ENCODE measurements at places on chromosomes 1 and 21.

GRCh38 chr21:45379901-45380330 lies 25.0 kb upstream of the COL18A1 start:
- H3K27ac ChIP-seq = peak overlapping the region; percentile 56
- no peak for DNase-seq

GRCh38 chr1:45393718-45394302 lies 53.6 kb upstream of the MUTYH start:
- H3K4me3 ChIP-seq = no peak overlapping the region
- no peaks in the 10 kb centered on the region for H3K4me1 ChIP-seq
- no peak for DNase-seq
- H3K36me3 ChIP-seq = no peaks in the 10 kb centered on the region

DNA sequence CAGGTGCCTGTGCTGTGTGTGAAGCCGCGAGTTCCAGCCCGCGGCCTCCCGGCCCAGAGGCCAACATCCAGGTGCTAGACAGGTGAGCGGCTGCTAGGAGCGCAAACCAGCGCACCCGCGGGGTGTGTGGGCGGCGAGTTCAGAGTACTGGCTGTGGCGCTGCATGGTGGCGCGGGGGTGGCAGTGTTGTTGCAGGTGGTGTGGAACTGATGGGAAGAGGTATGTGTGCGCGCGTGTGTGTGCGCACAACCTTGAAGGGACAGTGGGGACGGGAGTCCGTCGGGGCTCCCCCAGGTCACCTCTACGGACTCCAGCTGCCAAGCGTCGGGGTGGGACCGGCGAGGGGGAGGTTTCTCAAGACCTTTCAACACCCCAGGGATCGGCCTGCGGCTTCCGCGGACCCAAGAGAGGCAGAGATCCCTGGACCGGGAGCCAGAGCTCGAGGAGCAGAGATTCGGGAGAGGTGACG lies 433 bp upstream of the DMBX1 start:
- no peaks in the 10 kb centered on the region for H3K36me3 ChIP-seq
- peak overlapping the region; percentile 46 for H3K4me3 ChIP-seq
- peaks cover 2% of the 10 kb centered on the region for H3K27me3 ChIP-seq
- H3K4me1 ChIP-seq = peaks cover 6% of the 10 kb centered on the region
- no peak for DNase-seq

DNA sequence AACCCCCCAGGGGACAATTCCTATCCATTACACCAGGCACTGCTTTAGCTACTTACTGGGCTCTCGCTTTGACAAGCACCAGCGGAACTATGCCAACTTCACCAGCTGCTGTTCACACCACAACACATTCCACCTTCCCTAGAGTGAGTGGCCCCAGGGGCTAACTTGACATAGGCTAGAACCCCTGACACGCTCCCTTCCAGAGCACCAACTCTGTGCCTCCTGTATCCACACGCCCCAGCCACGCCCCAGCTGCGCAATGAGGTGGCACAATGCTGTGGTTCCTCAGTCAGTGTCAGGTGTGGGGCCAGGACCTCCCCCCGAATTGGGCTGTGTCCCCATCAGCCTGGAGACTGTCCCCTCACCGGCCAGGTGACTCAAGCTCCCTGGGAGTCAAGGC lies 11.7 kb upstream of the FGR start:
- H3K4me3 ChIP-seq = no peak overlapping the region
- no peak for DNase-seq
- no peaks in the 10 kb centered on the region for H3K36me3 ChIP-seq
- no peaks in the 10 kb centered on the region for H3K4me1 ChIP-seq
- H3K27me3 ChIP-seq = no peaks in the 10 kb centered on the region

DNA sequence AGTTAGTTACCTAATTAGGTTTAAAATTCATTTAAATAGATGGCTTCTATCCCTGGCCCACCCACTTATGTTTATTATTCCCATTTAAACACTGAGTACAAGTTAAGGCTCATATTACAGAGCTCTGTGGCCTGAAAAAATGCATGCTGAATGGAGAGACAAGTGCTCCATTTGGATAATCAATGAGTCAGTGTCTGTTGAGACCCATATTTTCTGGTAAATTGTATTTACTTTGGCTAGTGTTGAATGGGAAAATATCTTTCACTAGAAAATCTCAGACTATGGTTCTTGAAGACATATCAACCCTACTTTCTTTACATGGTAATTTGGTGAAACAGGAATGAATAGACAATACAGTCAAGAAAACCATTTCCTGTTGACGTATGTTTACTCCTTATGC lies 356.0 kb downstream of the S1PR1 start:
- no peak overlapping the region for H3K27ac ChIP-seq
- no peak for DNase-seq
- no peaks in the 10 kb centered on the region for H3K27me3 ChIP-seq
- no peaks in the 10 kb centered on the region for H3K4me1 ChIP-seq
- H3K36me3 ChIP-seq = no peaks in the 10 kb centered on the region

GRCh38 chr1:29767088-29767685 lies 530.9 kb downstream of the PTPRU start:
- H3K27ac ChIP-seq = no peak overlapping the region
- H3K4me3 ChIP-seq = no peak overlapping the region
- no peaks in the 10 kb centered on the region for H3K36me3 ChIP-seq
- no peaks in the 10 kb centered on the region for H3K27me3 ChIP-seq
- no peaks in the 10 kb centered on the region for H3K4me1 ChIP-seq

- H3K27me3 ChIP-seq = no peaks in the 10 kb centered on the region
- H3K36me3 ChIP-seq = no peaks in the 10 kb centered on the region
- no peaks in the 10 kb centered on the region for H3K4me1 ChIP-seq
These were observed 30.3 kb upstream of the C1QA start for GRCh38 chr1:22606161-22606560.

GRCh38 chr1:192445241-192445640 lies 128.4 kb downstream of the RGS21 start:
- no peak overlapping the region for H3K27ac ChIP-seq
- no peaks in the 10 kb centered on the region for H3K4me1 ChIP-seq
- H3K27me3 ChIP-seq = no peaks in the 10 kb centered on the region
- no peaks in the 10 kb centered on the region for H3K36me3 ChIP-seq
- no peak overlapping the region for H3K4me3 ChIP-seq

DNA sequence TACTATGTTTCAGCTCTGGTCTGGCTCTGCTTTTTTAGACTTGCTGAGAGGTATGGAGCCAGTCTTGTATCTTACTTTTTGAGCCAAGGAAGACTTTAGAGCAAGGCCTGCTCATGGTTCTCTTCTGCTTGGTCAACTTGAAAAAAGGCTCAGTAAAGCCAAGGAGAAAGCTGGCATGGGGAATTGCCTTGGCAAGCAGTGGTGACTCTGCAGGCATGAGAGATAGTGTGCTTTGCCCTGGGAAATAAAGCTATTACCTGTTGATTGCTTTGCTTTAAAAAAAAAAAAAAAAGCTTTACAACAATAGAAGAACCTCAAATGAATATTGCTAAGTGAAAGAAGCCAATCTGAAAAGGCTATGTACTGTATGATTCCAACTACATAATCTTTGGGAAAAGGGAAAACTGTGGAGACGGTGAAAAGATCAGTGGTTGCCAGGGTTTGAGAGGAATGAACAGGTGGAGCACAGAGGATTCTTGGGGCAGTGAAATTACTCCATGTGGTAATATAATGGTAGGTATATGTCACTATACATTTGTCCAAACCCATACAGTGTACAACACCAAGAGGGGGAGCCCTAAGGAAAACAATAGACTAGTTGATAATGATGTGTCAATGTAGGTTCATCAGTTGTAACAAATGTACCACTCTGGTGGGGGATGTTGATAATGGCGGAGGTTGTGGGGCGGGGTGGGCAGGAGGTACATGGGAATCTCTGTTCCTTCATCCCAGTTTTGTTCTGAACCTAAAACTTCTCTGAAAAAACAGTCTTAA lies 87.6 kb downstream of the HMCN1 start:
- no peak for DNase-seq
- H3K27ac ChIP-seq = no peak overlapping the region
- no peak overlapping the region for H3K4me3 ChIP-seq
- no peaks in the 10 kb centered on the region for H3K27me3 ChIP-seq

DNA sequence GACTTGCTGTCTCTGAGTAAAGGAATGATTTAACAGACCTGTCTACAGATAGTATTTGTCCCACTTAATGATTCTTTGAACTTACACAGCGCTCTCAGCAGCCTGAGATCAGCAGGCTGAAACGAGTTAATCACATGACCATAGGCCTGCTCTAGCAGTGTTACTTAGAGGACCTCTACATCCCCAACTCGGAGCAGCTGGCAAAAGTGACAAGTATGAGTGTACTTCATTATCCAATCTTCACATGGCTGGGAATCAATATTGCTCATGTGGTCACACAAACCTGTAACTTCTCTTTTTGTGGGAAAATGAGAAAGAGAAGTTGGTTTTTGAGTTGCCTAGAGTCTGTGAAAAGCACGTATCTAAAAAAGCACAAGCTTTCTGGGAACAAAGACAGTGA lies 11.4 kb upstream of the ATP13A2 start:
- H3K27me3 ChIP-seq = no peaks in the 10 kb centered on the region

DNA sequence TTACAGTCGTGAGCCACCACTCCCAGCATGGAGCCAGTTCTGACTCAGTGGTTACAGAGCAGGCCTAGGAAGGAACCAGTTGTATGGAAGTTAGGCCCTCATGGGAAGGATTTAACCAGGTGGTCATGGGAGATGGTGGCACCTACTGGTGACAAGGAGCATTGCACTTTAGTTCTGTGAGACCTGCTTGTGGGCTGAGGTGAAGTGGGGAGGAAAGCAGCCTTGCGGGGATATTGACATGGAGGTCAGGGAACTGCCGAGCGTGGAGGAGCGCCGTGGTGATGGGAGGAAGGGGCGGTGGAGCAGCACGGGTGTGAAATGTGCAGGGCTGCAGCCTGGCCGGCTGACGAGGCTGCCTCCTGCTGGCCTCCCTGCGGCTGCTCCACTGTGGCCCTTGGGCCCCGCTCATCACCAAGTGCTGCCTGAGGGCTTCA lies 100.4 kb downstream of the GALNT2 start:
- no peak overlapping the region for H3K27ac ChIP-seq
- no peaks in the 10 kb centered on the region for H3K36me3 ChIP-seq
- no peak overlapping the region for H3K4me3 ChIP-seq
- no peaks in the 10 kb centered on the region for H3K4me1 ChIP-seq
- H3K27me3 ChIP-seq = no peaks in the 10 kb centered on the region

- no peak for DNase-seq
- no peak overlapping the region for H3K27ac ChIP-seq
- peak overlapping the region; percentile 53 for H3K4me3 ChIP-seq
- peaks cover 19% of the 10 kb centered on the region for H3K4me1 ChIP-seq
These were observed 67.5 kb downstream of the SYT2 start for GRCh38 chr1:202642619-202643291.

DNA sequence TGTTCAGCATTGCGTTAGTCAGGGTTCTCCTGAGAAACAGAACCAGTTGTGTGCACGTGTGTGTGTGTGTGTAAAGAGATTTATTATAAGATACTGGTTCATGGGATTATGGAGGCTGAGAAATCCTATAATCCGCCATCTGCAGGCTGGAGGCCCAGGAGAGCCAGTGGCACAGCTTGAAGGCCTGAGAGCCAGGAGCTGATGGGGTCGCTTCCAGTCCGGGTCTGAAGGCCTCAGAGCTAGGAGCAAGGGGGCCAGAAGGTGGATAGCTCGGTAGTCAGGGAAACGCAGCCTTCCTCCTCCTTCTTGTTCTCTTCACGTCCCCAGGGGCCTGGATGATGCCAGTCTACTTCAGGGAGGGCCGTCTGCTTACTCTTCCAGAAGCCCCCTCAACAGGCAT lies 37.7 kb downstream of the FAAP20 start:
- DNase-seq = no peak
- H3K27ac ChIP-seq = no peak overlapping the region
- no peaks in the 10 kb centered on the region for H3K4me1 ChIP-seq

GRCh38 chr21:25314247-25314646 lies 293.0 kb downstream of the MRPL39 start:
- no peak overlapping the region for H3K4me3 ChIP-seq
- no peaks in the 10 kb centered on the region for H3K36me3 ChIP-seq
- DNase-seq = no peak

GRCh38 chr1:203268901-203269653 lies 36.2 kb upstream of the BTG2 start:
- peaks cover 13% of the 10 kb centered on the region for H3K4me1 ChIP-seq
- no peaks in the 10 kb centered on the region for H3K36me3 ChIP-seq
- H3K4me3 ChIP-seq = no peak overlapping the region
- H3K27ac ChIP-seq = no peak overlapping the region

DNA sequence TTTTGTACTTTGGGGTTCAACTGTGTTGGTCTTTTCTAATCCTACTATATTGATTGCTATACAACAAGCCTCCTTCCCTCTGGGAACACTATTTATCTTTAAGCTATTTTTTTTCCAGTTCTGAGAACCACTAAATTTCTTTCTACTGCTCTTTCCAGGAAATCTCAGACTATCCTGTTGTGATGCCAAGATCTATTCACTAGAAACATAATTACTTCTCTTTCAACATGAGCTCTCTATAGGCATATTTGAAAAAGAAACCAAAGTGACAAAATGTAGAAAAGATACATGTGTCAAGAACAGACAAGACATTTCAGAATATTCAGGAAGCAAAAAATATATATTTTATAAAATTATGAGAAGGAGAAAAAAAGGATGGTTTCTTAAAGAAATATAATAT lies 82.9 kb downstream of the SLC44A5 start:
- no peaks in the 10 kb centered on the region for H3K4me1 ChIP-seq
- no peak overlapping the region for H3K27ac ChIP-seq
- no peaks in the 10 kb centered on the region for H3K27me3 ChIP-seq
- no peak for DNase-seq
- no peaks in the 10 kb centered on the region for H3K36me3 ChIP-seq

DNA sequence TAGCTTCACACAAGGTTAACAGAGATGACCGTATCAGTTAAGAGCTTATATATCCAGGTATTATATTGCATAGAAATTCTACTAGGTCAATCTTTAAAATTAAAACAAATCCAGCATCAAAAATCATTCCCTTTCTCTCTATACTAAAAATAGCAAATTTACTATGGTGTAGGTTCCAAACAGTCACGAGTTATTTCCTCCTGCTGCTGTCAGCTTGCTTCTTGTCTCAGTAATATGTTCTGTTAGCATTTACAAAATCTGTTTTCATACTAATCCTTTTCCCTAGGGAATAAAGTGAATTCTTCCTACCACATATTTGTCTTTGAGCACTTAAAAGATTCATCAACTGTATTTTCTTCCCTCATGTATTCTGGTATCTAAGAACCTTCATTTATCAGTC lies 2.5 kb downstream of the WDR26 start:
- DNase-seq = no peak
- H3K27me3 ChIP-seq = no peaks in the 10 kb centered on the region
- H3K36me3 ChIP-seq = no peaks in the 10 kb centered on the region
- peak overlapping the region; percentile 88 for H3K4me3 ChIP-seq
- peaks cover 22% of the 10 kb centered on the region for H3K4me1 ChIP-seq

DNA sequence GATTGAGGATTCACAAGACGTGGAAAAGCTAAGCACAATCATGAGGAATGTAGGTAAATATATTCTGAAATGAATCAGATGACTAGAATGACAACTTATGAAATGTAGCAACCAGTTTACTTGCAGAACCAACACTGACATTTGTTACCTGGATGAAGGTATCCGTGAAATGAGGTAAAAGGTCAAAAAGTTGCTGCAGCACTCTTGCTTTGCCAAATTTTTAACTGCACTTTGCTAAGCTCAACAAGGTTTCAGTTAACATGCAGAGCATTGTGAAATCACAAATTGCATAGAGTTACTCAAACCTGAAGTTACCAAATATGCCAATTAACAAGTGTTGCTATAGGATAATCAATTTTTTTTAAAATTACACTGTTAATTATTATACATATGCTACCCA lies 1280.1 kb downstream of the KCNT2 start:
- H3K27me3 ChIP-seq = no peaks in the 10 kb centered on the region
- no peaks in the 10 kb centered on the region for H3K4me1 ChIP-seq
- no peak overlapping the region for H3K27ac ChIP-seq

Measured in Caco-2 (cell line).